ENCODE measurements at places on chromosomes 3 and 15.
A peak's percentile ranks its signal among the peaks of the same experiment; 100 is the strongest.

DNA sequence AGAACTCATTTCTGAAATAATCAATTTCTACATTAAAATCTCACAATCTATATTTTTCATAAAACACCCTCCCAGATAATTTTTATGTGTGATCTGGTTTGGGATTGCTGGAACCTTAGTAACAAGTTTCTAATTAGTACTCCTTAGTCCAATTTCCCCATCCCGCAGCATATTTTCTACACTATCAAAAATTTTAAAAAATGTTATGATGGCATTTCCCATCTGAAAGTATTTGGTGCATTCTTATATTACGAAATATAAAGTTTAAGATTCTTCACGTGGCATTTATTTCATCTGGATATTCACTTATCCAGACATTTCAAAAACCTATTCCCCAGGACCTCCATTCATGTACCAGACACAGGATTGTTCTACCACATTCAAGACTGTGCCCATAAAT lies 1.5 kb downstream of the OR5H14 start:
- DNase-seq: no peak

DNA sequence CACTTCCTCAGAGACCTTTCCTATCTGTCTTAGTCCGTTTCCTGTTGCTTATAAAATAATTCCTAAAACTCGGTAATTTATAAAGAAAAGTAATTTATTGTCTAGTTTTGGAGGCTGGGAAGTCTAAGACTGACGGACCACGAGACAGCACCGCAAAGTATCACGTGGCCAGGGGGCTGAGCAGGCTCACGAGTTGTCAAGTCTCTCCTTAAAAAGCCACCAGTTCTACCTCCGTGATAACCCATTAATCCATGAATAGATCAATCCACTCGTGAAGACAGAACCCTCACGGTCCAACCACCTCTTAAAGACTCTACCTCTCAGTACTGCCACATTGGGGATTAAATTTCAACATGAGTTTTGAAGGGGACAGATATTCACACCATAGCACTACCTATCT lies 821 bp downstream of the LINS1 start:
- DNase-seq: peak; percentile 52

DNA sequence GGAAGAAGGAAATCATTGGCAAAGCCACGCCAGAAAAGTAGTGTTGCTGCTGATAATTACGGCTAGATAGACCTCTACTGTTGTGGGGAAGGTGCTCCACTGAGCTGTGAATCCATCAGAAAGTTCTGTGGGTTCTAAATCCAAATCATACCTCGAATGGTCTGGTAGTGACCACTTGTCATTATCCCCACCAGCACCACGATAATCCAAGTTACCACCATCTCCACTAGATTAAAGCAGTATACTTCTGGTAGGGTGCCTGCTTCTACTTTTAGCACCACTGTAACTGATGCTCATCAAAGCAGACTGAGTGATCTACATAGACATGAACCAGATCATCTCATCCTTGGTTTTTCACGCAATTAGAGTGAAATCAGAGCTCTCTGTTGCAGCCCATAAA lies 185.5 kb downstream of the FMN1 start:
- no peak for DNase-seq

GRCh38 chr3:194810076-194810475 lies 124.4 kb downstream of the FAM43A start:
- no peak for DNase-seq

- no peak for DNase-seq
These were observed 222.9 kb downstream of the DTWD1 start for GRCh38 chr15:49843725-49844124.

GRCh38 chr15:58393241-58393662 lies 38.5 kb upstream of the LIPC start:
- DNase-seq: no peak

GRCh38 chr3:48407542-48408099 lies 22.3 kb downstream of the PLXNB1 start:
- no peak for DNase-seq

DNA sequence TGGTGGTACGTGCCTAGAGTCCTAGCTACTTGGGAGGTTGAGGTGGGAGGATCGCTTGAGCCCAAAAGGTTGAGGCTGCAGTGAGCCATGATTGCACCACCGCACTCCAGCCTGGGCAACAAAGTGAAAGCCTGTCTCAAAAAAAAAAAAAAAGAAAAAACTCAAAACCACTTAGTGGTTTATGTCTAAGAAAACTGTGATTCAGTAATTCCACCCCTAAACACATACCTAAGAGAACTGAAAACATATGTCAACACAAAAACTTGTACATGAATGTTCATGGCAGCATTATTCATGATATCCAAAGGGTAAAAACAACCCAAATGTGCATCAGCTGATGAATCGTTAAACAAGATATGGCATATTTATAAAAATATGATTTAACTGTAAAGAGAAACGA lies 14.3 kb downstream of the SPG21 start:
- DNase-seq: no peak

DNA sequence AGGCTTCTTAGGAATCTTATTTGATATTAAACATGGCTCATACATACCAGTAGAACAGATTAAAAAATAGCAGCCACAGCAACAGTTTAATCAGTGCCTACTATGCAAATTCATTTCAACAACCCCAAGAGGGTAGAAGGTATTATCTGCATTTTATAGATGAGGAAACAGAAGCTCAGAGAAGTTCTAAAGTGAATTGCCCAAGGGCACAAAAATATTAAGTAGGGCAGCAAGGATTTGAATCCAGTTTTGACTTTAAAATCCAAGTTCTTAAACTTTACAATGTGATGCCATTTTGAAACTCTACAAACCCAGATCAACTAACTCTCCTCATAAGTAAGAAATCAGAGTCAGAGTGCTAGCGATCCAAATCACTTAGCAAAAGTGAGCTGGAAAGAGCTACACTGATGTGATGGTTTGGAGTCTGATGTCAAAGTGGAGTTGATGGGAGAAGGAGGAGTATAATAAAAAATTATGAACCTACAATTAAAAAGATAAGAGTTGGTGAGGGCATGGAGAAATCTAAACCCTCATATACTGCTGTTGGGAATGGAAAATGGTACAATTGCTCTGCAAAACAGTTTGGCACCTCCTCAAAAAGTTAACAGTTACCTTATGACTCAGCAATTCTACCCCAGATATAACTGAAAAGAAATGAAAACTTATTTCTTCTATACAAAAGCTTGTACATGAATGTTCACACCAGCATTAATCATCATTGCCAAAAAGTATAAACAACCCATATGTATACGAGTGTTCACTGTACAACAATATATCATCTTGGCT lies 51.0 kb upstream of the PLXND1 start:
- DNase-seq: peak; percentile 20

DNA sequence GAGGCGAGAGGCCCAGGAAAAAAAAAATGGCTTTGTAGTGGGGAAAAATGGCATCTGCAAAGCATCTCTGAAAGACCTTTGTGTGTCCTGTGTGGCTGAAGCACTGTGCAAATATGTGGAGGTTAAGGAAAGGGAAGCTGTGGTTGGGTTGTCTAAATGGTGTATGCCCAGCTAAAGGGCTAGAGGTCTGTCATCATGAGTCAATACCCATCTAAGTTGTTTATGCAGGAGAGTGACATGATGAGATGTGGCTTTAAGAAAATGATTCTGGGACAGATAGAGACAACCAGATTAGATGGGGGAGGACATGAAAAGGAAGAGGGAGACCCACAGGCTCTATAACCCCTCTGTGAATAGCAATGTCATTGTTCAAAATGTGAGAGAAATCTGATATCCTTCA lies 280.7 kb downstream of the MFSD1 start:
- no peak for DNase-seq

DNA sequence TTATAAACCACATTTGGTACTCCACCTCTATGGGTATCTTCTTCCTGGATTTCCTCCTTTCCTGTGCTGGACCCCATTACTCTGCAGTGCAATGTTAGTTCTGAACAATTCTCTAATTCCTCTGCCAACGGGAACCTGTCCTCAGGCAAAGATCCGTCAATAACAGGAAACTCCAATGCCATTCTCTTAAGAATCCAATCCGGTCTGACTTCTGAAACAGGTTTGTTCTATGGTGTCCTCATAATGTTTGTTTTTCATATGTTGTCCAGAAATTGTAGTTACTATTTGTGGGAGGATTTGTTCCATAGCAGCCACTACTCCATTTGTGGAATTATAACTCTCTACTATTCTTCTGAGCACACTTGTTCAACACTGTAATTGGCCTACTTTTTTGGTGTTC lies 112.7 kb downstream of the TBL1XR1 start:
- no peak for DNase-seq

- DNase-seq: no peak
These were observed 78.6 kb upstream of the PFN2 start for GRCh38 chr3:150049317-150049716.

DNA sequence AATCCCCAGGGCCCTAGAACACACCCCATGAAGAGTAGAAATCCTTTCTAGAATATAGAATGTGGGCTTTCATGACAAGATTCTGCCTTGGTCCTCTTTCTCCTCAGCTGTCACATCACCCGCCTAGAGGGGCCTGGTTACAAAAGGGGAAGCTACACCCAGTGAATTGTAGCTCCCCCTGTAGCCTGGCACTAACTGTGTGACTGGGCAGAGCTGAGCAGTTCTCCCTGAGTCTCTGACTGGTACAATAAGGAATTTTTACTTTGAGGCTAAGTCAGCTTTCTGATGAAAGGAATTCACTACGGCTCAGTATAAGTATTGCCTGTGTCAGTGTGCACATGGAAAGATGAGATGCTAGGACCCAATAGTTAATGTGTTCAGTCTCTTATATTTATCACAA lies 28.7 kb upstream of the ZNF148 start:
- DNase-seq: no peak

GRCh38 chr15:63335543-63336240 lies 46.0 kb downstream of the CA12 start:
- no peak for DNase-seq

- DNase-seq: no peak
These were observed 100.7 kb upstream of the SCN10A start for GRCh38 chr3:38916706-38917105.

DNA sequence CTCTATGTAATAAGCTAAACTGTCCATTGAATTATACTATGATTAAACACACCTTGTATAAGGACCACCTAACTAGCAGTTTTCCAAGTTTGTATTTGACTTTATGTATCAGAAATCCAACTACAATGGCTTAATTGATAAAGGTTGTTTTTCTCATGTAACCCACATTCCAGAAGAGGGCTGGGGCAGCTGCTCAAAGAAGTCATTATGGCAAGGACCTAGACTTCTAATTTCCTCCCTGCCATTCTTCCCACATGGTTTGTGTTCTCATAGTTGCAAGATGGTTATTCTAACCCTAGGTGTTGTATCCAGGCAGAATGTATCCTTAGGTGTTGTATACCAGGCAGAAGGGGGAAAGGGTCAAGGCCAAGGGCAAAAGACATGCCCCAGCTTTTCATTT lies 35.7 kb downstream of the GPR176 start:
- DNase-seq: no peak

DNA sequence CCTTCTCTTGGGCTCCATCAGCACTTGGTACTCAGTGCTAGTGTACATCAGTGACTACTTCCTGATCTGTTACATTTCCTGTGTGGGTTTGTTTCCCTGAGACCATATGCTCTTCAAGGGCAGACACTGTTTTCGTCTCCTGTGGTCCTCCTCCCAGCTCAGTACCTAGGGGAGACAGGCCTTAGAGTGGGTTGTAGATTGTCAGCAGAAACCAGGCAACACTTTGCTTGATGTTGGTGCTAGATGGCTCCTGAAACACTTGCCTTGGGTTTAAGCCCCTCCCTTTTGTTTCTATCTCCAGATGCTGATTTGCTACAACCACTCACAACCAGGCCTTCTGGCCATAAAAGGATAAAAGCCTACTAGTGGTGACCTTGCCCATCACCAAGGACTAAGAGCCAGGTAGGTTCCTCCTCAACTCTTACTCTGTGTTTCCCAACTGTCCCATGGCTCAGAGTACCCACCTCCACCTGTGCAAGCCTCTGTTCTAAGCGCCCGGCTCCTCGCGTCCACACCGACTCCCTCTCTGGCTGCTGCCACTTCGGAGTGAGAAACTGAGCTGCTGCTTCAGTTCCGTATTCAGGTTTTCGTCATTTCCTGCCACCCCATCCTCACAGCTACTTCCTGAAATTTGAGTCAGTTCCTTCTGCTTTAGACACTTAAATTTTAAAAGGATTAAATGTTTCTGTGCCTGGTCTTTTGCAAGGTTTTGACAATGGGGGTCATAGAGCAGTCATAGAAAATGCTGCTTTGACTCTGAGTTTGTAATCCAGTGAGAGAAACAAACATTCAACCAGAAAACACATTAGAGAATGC lies at the start of gene HCLS1:
HCLS1 (minus strand) TSS at position 548 of the 816 bp plus-strand sequence. CDS start 2,556 bp downstream, outside the sequence.
- DNase-seq: peak; percentile 85

GRCh38 chr15:70299931-70300869 lies 202.5 kb upstream of the TLE3 start:
- peak; percentile 92 for DNase-seq

DNA sequence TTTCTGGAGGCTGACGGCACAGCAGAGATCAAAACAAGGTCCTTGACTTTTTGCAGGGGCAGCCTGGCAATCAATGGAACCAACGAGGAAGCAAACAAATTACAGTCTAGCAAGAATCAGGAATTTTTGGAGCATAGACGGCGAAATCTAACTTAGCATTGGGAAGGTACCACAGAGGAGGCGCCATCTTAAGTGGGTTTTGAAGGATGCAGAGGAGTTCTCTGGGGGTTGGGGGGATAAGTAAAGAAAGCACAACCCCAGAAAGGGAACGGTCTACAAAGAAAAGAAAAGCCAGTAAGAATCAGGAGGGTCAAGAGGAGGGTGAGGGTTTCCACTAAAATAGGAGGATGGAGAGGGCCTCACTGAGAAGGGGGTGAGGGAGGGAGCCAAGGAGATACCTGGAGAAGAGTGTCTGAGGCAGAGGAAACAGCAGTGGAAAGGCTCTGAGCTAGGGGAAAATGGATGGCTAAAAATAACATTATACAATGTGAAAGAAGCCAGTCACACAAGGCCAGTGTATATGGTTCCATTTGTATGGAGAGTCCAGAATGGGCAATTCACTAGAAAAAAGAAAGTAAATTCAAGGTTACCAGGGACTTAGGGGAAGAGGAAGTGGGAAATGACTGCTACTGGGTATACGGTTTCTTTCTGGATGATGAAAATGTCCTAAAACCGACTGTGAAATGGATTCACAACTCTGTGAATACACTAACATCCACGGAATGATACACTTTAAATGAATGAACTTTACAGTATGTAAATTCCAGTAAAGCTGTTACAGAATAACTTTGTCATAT lies 25.2 kb upstream of the IQSEC1 start:
- DNase-seq: no peak

- no peak for DNase-seq
These were observed 31.5 kb upstream of the MINDY4B start for GRCh38 chr3:150936693-150937092.

GRCh38 chr3:151074256-151074655 lies 11.2 kb upstream of the MED12L start:
- DNase-seq: no peak

DNA sequence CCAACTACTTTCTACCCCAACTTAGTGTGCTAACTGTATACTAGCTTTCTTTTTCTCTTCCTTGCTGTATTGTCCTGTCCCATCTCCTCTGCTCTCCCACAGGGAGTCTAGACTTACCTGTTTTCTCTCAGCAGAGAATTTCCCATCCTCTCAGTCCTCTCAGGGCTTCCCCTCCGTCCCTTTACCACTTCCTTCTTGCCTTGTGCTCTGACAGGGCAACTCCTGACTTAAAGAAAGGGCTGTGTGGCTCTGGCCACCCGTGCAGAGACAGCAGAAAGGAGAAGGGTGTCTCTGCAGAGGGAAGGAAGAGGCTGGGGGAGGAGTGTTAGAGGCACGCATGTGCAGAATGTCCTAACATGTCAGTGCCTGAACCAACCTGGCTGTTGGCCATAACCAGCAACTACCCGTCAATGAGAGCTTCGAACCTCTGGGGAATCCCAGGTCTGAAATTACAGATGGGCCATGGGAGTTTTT lies at the start of gene GCSAM:
GCSAM (minus strand) TSS at position 274 of the 474 bp plus-strand sequence; CDS start at position 146, 128 bp downstream.
- peak; percentile 70 for DNase-seq

- no peak for DNase-seq
These were observed 19.2 kb upstream of the TOP2B start for GRCh38 chr3:25683882-25684281.
